ENCODE measurements at places on chromosomes 7 and 10.

- DNase-seq, result no peak
Observed at GRCh38 chr10:4176500-4177281, 391.7 kb upstream of the KLF6 start.

GRCh38 chr7:30521532-30521931 lies 16.9 kb upstream of the GGCT start:
- no peak for DNase-seq

DNA sequence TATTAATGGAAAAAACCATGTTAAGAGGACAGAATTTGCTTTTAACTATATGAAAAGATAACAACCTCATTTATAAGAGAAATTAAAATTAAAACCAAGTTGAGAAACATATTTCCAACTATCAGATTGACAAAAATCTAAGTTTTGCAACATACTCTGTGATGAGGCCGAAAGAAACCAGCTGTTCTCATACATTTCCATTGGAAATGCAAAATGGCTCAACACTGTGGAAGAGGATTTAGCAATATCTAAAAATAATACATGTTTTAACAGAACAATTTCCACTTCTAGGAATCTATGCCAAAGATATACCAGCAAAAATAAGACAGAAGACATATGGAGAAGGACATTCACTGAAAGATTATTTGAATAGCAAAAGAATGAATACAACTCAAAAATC lies 268.8 kb downstream of the DYNC1I1 start:
- no peak for DNase-seq

GRCh38 chr10:132458586-132459300 lies 61.7 kb downstream of the PWWP2B start:
- DNase-seq, result no peak

DNA sequence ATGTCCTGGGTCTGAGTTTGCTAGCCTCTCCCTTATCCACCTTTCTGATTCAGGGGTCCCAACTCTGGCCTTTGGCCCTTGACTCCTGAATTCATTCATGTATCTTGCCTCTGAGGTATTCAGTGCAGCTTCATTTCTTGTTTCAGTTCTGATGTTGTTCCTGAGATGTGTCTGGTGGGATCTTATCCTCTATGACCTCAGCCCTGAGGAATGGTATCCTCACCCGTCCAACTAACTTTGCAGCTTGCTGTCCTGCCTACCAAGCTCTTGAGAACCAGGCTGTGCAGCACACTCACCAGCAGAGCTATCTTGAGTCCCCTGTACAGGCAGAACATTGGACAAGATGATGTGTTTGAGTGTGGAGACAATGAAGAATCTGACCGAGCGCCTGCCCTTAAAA lies 13.8 kb downstream of the SUFU start:
- no peak for DNase-seq

DNA sequence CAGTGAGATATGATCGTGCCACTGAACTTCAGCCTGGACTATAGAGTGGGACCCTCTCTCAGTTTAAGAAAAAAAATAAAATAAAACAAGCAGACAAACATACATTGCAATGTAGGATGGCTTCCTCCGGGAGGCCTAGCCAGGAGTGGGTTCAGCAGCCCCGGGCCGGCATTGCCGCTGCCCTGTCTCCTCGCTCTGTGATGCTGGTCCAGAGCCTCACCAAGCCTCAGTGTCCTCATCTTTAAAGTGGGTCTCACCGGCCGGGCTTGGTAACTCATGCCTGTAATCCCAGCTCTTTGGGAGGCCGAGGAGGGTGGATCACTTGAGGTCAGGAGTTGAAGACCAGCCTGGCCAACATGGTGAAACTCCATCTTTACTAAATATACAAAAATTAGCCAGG lies 71.6 kb downstream of the PTPRE start:
- no peak for DNase-seq

GRCh38 chr10:109025172-109025571 lies 898.1 kb downstream of the XPNPEP1 start:
- DNase-seq, result no peak

- DNase-seq, result no peak
Observed at GRCh38 chr10:31769564-31769963, 159.1 kb downstream of the ARHGAP12 start.

GRCh38 chr7:141354251-141354650 lies 197.0 kb upstream of the AGK start:
- no peak for DNase-seq

DNA sequence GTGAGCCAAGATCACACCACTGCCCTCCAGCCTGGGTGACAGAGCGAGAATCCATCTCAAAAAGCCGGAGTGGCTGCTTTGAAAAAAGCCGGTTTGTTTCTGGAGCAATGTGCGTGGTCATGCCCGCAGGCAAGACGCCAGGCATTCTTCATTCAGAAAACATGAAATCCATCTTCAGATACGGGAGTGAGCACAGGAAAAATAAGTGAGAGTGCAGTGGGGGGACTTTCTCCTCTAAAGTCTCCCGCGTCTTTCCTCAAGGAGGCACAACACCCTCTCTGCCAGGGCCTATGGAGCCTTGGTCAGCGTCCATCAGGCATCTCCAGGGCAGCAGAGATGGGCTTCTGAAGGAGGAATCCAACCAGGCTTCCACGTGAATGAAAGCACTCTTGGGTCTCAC lies 62.3 kb upstream of the DGKI start:
- no peak for DNase-seq

- DNase-seq, result no peak
Observed at GRCh38 chr7:54846273-54846672, 87.3 kb upstream of the SEC61G start.

DNA sequence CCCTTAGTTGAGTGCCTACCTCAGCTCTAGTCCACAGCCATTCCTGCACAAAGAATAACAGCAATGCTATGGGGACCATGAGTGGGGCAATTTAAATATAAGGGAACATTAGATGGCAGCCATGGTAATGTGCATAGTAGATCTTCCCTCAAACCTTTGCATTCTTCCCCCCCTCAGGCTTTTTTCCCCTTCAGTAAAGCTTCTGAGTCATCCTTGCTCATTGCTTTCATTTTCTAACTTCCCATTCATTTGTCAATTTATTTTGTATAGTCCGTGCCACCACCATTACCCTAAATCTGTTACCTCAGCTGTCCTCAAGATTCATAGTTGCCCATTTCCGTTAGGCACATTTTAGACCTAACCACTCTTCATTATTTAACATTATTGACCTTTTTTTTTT lies 10.7 kb downstream of the HECTD2 start:
- no peak for DNase-seq

GRCh38 chr7:33794959-33795358 lies 110.4 kb upstream of the BMPER start:
- no peak for DNase-seq

GRCh38 chr7:36486336-36486735 lies 96.7 kb downstream of the ANLN start:
- DNase-seq, result no peak

GRCh38 chr10:97851341-97852001 lies 1.8 kb downstream of the GOLGA7B start:
- no peak for DNase-seq

DNA sequence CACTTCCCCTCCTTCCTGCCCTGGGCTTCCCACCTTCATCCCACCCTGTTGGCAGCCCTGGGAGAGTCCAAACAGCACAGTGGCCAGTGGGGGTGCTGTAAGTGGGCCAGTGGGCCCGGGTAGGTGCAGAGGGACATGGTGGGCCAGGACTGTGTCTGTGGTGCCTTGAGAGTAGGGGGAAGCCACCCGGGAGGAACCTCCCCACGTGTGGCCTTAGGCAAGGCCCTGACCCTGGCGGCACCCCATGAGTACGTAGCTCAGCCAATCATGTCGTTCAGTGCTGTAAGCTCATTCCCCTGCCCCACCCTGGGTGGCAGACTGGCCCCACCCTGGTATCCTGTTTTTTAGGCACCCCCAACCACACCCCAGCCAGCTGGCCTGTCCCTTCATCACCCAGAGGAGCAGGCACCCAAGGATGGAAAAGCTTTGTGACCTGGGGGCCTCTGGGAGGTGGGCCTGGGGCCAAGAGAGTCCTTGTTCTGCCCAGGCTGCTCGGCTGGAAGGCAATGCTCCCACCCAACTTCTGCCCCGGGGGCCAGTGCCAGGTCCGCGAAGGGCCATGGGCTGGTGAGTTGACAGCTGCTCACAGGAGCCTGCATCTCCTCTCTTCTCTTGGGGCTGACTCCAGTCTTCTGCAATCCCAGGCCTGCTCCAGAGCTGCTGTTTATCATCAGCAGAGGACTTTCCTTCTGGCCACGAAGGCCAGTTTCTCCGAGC lies 41.6 kb downstream of the TSPAN15 start:
- no peak for DNase-seq

GRCh38 chr10:26372513-26373354 lies 65.4 kb upstream of the APBB1IP start:
- DNase-seq, result no peak

- DNase-seq, result no peak
Observed at GRCh38 chr7:108045669-108046068, 42.7 kb upstream of the LAMB1 start.

DNA sequence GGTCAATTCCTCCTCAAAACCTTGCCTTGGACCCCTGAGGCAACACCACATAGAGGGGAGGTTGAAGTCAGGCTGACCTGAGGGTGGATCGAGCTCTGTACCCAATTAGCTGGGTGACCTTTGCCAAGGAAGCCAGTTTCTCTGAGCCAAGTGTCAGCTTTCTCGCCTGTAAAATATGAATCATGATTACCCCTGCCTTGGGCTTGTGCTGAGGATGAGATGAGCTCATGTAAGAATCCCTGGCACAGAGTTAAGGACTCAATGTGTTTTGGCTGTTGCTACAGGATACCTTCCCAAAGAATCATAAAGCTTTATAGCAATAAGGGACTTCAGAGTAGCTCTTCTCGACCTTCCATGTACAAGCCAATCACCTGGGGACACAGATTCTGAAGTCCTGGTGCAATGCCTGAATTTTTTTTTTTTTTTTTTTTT lies 43.5 kb upstream of the CACUL1 start:
- no peak for DNase-seq

- DNase-seq, result no peak
Observed at GRCh38 chr10:103709341-103709920, 145.9 kb downstream of the SH3PXD2A start.

All from NCI-H1436 treated with DMSO at 0.1 percent for 48 hours (cell line).